ENCODE measurements at places on chromosomes 2 and 18.

DNA sequence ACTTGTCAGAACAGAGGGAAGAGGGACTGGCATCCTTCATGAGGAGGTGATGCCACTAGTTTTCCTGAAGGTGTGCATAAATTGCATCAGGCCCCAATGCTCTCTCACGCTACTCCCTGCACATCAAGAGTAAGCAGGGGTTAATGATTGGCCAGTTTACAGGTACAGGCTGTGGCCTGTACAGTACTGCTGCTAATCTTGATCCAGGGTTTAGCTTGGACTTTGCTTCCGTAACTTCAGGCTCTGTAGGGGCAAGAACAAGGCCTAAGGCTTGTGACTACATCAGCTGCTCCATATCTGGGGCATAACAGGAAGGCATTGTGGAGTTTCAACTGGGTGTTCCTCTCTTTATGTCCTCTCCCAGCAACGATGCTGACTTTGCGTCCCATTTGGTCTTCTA, 96.8 kb upstream of the FZD7 start:
- DNase-seq = no peak

DNA sequence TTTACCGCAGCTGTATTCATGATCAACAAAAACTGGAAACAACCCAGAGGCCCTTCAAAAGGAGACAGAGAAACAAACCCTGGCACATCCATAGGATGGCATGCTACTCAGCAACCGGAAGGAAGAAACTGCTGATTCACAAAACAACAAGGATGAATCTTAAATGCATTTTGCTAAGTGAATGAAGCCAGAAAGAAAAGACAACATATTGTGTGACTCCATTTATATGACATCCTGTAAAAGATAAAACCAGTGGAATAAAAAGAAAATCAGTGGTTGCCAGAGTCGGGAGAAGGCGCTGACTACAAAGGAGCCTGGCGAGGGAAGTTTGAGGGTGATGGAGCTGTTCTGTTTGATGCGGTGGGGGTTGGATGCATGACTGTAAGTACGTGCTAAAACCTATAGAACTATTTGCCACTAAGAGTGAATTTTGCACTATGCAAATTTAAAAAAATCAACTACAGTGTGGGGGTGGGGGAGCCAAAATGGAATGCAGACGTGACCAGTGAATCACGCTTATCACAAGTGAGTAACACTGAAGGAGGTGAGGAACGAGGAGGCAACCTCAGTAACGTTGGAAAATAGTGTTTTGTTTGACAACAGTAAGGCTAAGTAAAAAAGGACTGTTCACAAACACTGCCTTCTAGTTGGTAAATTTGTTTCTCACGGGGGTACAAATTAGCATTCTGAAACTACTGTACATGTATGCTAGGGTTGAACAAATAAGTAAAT, 108.9 kb downstream of the INHBB start:
- no peak for DNase-seq

- no peak for DNase-seq
Observed at GRCh38 chr18:41751161-41751560, 203.9 kb upstream of the PIK3C3 start.

- DNase-seq = no peak
Observed at GRCh38 chr2:157444641-157445040, 752 bp upstream of the CYTIP start.

- peak; percentile 35 for DNase-seq
Observed at GRCh38 chr2:174247474-174248186, 702 bp downstream of the OLA1 start.

DNA sequence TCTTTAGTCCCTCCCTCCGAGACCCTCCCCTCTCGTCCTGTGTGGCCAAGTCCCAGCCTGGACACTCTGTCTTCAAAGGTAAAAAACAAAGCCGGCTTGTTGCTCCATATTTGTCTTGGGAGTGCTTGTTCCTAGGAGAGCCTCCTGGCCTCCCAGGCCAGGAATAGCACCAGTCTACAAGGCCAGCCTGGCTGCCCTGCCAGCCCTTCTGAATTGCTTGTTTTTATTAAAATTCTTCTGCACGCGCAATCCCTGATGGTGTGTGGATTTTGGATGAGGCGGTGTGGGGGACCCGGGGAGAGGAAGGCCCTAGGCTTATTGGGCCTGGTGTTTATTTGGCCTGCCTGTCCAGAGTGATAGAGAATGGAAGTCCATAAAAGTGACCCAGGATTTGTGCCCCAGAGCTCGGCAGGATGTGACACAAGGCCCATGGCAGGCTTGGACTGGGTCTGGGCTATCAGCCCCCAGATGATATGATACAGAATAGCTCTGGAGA, 297.3 kb downstream of the CYP26B1 start:
- DNase-seq = no peak
